ENCODE measurements at places on chromosomes 16 and 17.

GRCh38 chr16:54034684-54035083 is 251.9 kb downstream of the IRX3 start:
- DNase-seq: no peak

- no peak for DNase-seq
These were observed 29.3 kb upstream of the CIBAR2 start for GRCh38 chr16:85141491-85142128.

DNA sequence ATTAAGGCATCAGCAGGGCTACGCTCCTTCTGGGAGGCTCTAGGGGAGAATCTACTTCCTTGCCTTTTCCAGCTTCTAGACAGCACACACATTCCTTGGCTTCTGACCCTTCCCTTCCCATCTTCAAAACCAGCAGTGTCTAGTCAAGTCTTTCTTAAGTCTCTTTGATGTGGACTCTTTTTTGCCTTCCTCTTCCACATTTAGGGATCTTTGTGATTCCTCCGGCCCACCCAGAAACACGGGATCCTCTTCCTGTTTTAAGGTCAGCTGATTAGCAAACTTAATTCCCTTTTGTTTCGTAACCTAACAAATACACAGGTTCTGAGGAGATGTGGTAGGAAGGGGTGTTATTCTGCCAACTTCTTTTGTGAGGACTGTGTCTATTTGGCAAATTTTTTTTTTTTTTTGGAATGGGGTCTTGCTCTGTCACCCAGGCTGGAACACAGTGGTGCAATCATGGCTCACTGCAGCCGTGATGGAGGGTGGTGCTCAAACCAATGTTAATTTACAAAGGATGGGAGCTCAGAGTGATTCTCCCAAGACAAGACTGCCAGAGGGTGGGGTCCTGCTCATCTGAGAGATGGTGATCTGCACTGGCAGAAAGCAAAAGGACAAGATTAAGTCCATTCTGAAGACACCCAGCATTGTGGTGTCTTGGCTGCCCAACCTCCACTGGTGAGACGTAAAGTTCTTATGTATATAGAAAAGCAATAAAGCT is 14.7 kb downstream of the KNOP1 start:
- DNase-seq: no peak

- no peak for DNase-seq
These were observed 942 bp downstream of the KRT23 start for GRCh38 chr17:40936437-40936971.

- no peak for DNase-seq
These were observed 53.9 kb downstream of the KNOP1 start for GRCh38 chr16:19664166-19664565.

Data from NCI-H1092 treated with DMSO at 0.1 percent for 48 hours (cell line).